Inflammatory macrophage treated with lipopolysaccharide for 1 hour (primary cell): ENCODE measurements at places on chromosomes 16 and 17.
A peak's percentile ranks its signal among the peaks of the same experiment; 100 is the strongest.

GRCh38 chr16:66576296-66576695 lies 3.0 kb upstream of the CMTM2 start:
- no peak for DNase-seq

DNA sequence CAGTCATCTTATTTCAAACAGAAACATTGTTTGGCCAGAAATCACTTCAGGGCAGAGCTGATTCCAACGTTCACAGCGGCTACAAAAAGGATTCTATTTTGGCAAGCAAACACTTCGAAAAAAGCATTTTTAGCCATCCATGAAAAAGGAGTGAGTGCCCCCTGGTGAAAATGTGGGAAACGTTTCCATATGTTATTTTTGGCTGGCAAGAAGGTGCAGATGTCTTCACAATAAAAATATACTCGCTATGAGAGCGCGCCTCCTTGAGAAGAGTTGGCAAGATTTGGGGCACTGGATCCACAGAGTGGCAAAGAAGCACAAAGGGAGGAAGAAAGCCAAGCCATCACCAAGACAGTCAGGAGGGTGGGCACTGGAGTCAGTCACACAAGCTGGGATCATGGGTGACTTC lies 191.1 kb downstream of the CHD9NB start:
- peak; percentile 13 for DNase-seq

GRCh38 chr17:35715416-35715815 lies 16.0 kb upstream of the RASL10B start:
- no peak for DNase-seq

DNA sequence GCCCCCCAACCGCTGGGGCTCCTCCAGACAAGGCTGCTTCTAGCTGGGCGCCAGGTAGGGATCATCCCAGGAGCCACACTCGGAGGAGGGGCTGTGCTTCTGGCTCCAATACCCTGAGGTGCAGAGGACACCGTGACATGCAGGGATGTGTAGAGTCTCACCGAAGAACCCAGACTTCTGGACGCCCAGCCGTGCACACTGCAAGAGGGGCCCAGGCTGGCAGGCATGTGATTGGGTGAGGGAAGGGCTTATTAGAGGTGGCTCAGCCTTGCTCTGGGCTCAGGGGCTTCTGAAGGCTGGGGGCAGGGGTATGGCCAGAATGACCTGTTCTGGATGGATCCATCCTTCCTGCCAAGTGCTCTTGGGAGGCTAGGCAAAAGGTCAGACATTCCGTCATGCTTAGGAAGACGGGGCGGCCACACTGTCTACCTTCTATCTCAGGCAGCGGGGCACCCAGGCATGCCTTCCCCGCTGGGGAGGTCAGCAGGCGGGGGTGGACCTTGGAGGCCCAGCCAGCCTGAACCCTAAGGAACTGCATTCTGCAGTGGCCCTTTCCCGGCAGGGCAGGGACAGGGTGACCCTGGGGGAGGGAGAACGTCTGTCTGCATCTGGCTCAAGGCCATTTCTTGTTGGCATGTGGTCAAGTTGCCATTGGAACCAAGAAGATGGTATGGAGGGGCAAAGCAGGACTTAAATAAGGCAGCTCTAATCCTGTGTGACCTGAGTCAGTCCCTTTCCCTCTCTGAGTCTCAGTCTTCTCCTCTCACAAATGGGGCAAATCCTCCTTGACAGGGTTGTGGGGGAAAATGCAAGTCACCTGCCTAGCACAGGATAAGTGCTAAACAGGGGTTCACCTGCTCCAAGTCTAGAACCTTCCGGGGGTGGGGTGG lies 5.8 kb upstream of the ADGRG1 start:
- DNase-seq = no peak

- DNase-seq = no peak
Observed at GRCh38 chr17:64245218-64246145, 17.6 kb downstream of the TEX2 start.

- no peak for DNase-seq
Observed at GRCh38 chr17:37506678-37507077, 17.0 kb downstream of the DUSP14 start.
